G401 (cell line): ENCODE measurements at places on chromosomes 11 and 22.

GRCh38 chr11:105268404-105269062 is 129.0 kb upstream of the CARD18 start:
- DNase-seq, result no peak

DNA sequence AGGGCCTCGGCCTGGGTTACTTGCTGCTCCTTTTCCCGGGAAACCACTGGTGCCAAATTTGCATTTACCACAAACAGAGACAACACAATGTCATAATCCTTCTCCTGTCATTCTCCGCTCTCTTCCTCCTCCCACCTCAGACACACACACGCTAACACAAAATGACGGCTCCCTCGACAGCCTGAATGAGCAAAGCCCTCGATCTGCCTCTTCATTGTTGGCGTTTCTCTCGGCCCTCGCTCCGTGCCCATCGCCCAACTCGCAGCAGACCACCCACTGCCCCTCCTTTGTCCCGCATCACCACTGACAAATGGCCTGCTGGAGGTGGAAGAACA is 12.5 kb upstream of the TCF20 start:
- DNase-seq, result peak; percentile 37

GRCh38 chr11:77487790-77488189 is 13.9 kb upstream of the PAK1 start:
- no peak for DNase-seq

DNA sequence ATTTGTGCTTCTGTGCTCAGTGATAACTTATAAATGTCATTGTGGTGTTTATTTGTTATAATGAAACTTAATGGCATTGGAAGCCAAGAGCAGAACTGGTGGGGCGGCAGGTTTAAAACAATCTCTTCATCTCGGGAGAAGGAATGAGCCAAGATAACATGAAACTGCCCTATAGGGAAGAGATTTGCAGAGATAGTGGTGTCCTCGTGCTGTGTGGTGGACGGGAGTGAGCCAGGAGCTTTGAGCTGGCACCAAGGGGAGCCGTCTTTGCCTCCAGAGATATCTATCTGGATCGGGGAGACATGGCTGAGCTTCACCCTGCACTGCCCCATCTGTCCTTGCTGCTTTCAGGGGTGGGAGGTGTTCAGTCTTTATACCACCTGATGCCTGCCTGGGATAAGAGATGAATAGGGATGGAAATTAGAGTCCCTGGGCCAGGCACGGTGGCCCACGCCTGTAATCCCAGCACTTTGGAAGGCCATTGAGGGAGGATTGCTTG is 189.6 kb downstream of the ST3GAL4 start:
- no peak for DNase-seq

DNA sequence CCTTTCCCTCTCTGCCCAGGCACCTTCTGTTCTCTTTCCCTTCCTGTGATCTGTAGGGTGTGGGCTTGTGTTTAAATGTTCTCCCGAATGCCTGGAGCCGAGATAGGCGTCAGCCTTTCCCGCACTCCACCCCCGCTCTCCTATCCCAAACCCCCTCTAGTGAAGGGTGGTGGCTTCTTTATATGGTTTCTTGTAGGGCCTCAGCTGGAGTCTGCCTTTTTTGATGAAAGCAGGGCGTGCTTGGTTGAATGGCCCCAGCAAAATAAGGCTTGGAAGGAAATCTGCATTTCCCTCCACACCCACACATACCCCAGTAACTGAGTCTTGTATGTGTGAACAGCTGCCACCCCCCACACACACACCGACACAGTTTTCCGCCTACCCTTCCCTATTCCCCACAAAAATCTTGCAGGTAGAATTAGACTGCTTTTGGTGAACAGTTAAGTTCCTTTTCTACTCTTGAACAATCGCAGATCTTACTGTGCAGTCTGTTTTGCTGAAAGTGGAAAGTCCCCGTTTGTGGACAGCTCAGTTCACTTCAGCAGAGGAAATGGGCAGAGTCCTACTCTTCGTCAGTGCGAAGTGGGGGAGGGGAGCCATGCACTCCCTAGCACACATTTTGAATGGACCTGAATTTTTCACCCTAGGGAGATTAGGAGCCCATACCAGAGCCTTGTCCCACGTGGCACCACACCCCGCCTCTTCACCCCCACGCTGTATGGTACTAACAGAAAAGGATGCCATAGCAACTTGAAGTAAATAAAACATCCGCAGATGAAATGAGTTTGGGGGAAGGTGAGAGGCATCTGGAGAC is 25.5 kb upstream of the GRK2 start:
- peak; percentile 56 for DNase-seq

DNA sequence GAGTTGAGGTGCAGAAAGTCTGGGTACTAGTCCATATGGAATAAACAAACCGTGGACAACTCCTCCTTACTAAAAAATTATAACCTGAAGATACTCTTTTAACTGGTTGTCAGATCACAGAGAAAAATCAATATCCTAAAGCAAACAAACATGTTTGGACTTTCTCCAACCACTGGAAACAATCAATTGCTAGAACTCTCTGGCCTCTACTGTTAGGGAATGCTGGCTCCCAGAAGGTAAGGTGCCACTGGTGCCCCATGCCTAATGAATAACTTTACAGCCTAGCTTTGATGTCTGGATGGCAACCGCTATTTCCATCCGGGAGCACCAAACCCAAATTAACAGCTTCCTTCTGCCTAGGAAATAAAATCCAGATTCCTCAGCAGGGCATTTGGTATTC is 74.5 kb downstream of the AMBRA1 start:
- no peak for DNase-seq

GRCh38 chr11:2724104-2724503 is 24.3 kb upstream of the KCNQ1OT1 start:
- no peak for DNase-seq

GRCh38 chr11:72303179-72303578 is 59.2 kb upstream of the PHOX2A start:
- DNase-seq, result peak; percentile 72

- DNase-seq, result peak; percentile 30
These were observed 88.7 kb downstream of the STIM1 start for GRCh38 chr11:3944198-3944597.

GRCh38 chr11:6202041-6202440 is 3.0 kb downstream of the OR52W1 start:
- DNase-seq, result no peak

GRCh38 chr11:120649316-120649715 is 137.8 kb downstream of the GRIK4 start:
- DNase-seq, result no peak

GRCh38 chr11:108167624-108168023 is 46.3 kb downstream of the ACAT1 start:
- DNase-seq, result no peak

- no peak for DNase-seq
These were observed 4.1 kb downstream of the TSPAN32 start for GRCh38 chr11:2305788-2306451.

GRCh38 chr11:7281079-7281478 is 29.4 kb downstream of the SYT9 start:
- DNase-seq, result peak; percentile 50

GRCh38 chr22:20799449-20799848 is 25.5 kb downstream of the SERPIND1 start:
- DNase-seq, result no peak

DNA sequence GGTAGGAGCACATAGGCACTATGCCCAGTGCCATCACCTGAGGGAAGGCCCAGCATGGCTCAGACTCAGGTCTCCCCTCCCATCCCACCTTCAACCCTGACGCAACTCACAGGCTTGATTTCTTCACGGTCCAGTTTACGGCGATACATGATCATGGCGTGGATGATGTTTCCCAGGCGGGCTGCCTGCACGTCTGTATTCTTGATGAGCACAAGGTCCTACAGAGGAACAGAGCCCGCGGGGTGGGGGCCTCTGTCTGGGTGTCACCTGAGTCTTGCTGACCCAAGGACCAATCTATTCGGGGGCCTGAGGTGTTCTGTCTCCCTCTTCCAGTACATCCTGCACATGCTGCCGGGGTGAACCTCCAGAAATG is 3.9 kb downstream of the CPT1B start:
- DNase-seq, result no peak

- DNase-seq, result no peak
These were observed 16.7 kb downstream of the OR4C3 start for GRCh38 chr11:48341466-48341865.

- DNase-seq, result no peak
These were observed 102.0 kb downstream of the INSC start for GRCh38 chr11:15216678-15217077.

GRCh38 chr22:28918550-28919271 is 35.3 kb downstream of the ZNRF3 start:
- DNase-seq, result no peak

GRCh38 chr11:24833573-24833972 is 336.7 kb downstream of the LUZP2 start:
- DNase-seq, result no peak

- DNase-seq, result no peak
These were observed 5.8 kb upstream of the TAGLN start for GRCh38 chr11:117193130-117194020.

DNA sequence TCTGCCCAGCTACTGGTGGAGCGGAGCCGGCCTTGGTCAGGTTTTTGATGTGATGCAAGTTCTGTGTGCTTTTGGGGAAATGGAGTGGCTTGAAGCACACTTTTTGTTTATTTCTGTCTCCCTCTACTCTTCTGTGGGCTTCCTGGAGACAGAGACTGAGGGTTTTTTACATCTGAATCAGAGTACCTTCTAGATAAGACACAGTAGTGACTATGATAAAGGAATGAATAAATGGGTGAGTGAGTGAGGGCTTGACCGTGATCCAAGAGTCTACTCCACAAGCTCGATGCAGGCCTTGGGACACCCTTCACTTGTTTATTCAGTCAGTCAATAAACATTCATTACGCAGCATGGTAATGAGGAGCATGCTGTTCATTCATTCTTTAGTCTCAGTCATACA is 125.7 kb downstream of the PKNOX2 start:
- no peak for DNase-seq

GRCh38 chr22:48370508-48371325 is 1457.0 kb downstream of the BRD1 start:
- no peak for DNase-seq

DNA sequence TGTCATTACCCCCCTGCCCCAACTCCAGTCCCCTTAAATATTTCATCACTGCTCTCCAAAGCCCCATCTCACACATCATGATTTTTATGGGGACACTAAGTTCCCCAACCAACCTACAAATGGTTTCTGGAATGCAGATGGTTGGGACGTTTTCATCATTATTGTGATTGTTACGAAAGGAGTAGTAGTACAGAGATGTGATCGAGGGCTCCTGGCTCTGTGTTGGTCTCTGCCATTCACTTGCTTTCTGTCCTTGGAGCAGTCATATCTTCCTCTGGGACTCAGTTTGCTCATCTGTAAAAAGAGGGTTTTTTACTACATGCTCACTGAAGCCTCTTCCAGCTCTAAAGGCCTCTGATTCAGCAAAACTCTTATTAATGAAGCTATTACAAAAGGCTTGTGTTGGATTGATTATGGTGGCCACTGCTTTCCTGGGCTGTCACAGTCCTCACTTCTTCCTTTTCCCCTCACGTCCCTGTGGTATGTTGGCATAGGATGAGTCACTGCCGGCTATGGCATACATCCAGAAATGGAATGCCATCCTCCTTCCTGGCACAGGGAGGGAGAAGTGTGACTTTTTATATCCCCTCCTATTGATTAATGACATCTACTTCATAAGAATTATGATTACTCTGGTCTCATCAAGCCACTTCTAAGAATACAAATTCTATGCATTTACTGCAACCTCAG is 593.7 kb downstream of the METTL15 start:
- no peak for DNase-seq

DNA sequence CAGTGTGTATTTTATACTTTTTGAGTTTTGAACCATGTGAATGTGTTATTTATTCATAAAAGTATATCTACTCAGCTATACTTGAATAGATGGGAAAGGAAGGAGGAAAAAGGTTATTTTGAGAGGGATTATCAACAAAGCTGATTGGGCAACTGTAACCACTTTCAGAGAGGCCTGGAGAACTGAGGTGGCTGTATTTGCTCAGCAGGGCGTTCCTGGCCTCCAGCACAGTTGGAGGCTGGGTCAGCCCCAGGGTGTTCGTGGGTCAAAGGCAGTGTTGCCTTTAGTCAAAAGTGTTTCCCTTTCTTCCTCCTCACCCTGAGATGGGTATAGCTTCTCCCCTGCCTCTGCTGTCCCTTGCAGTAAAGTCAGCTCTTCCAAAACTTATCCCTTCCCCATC is 26.7 kb downstream of the ASCC2 start:
- DNase-seq, result no peak

DNA sequence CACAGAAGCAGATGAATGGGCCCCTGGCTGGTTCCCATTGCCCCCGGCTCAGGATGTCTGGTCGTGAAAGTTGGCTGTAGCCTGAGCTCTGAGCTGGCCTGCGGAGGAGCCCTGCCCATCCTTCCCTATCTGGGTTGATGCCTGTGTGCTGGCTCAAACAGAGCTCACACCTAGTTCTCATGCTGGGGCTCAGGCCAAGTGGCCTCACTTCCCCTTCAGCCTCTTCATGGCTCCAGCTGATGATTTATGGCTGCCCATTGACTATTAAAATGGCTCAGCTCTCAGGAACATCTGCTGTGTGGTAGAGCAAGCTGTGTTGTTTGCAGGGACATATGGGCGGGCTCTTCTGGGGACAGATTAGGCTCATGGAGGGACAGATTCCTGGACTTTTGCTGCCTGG is 64.7 kb downstream of the ADAMTS15 start:
- DNase-seq, result peak; percentile 21

DNA sequence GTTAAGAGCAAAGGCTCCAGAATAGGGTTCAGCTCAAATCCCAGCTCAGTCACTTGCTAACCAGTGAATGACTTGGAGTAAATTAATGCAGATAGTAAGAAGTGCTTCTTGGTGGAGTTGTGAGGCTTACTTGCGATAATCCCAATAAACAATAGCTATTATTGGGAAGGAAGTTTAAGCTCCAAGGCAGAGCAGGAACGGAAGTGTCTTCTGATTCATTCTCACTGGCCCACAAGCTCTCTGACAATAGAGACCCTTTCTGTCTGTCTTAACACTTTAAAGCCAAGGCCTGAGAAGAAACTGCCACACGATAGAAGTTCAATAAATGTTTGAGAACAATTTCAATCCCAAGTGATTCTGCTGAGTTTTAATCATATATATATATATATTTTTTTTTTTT is 155.4 kb downstream of the DBX1 start:
- DNase-seq, result no peak
